Activated CD8-positive, alpha-beta T cell treated with anti-CD3 and anti-CD28 coated beads, Interleukin-2, amount 10 ng/mL, durations not matched to agents 7 days and 5 days (primary cell): ENCODE measurements at places on chromosomes 1 and 21.

DNA sequence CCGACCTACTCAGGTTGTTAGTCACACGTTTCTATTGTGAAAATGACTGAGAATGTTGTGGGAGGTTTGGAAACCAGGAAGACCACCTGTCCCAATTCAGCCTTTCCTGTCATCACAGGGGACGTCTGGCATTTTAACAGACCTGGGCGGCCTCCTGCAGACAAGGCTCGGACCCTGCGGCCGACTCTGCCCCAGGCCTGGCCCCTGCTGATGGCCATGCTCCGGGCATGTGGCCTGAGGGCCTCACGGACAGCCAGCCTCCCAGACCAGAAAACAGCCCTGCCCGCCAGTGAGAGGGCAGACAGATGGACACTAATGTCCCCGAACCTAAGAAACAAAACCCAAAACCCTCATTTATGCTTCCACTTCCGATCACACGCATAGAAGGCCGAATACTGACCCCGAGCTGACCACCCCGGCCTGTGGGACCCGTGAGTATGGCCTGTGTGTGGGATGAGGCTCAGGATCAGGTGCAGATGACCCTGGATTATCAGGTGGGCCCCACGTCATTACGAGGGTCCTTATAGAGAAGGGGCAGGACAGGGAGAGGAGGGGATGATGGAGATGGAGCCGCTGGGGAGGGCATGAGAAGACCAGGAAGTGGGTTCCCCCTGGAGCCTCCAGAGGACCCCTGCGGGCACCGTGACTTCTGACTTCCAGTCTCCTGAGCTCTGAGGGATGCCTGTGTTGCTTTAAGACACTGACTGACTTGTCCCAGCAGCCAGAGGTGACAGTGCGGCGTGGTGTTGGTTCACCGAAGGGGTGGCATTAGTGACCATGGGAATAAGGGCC lies 9.6 kb downstream of the COL18A1 start:
- DNase-seq, result no peak

- DNase-seq, result no peak
Measured at GRCh38 chr1:36764798-36765197, 269.5 kb downstream of the GRIK3 start.

DNA sequence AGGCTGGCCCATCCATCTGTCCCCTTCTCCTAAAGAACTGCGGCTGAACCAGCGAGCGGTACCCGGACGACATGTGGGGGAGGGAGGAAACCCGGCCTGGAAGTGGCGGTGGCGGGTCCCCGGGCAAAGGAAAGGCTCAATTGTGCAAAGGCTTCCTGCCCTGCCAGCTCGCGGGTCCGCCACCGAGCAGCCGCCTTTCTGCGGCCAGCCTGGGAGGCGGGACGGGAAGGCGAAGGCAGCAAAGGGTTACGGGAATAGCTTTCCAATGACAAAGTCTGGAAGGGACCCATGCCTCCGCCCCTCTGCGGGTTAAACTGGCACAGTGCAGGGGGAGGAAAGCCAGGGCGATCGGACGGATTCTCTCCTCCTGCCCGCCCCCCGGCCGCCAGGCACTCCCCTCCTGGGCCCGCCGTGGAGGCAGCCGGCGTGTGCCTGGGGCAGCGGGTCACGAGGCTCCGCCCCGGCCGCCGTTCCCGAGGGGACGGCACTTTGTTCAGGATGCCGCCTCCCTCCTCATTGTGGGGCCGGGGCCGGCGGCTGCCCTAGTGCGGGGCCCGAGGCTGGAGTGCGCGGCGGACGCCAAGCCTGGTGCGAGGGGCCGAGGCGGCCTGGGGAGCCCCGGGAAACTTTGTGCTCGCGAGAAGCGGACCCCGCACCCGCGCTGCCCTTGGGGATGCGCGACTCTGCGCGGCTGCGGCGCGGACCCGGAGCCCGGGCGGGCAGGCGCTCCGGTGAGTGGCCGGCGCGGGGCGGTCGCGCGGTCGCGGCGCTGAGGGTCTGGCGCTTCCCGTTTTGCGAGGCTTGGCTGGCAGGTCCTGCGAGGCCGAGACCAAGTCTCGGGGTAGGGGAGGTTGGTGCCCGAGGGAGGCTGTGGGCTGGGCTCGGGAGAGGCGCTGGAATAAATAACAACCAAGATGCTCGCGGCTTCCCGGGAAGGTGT lies at the start of gene NAV1:
TSS of gene NAV1 (plus strand) at position 516 of the 940 bp plus-strand sequence. CDS start 83,758 bp downstream, outside the sequence.
- DNase-seq, result no peak

DNA sequence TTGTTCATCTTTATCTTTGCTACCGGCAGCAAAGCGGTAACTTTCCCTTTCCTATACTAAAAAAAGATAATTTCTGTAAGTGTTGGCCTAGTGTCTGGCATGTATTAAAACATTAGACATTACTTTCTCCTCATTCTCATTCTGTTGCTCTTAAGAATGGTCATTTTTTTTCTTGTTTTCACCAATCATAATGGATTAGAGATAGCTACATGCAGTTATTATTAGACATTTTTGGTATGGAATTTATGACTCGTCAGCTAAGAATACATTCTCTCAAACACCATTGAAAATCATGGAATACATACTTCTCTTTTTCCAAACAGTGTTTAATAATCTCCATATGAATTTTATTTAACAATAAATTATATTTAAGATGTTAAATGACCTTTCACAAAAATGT lies 1154.6 kb downstream of the BRINP3 start:
- no peak for DNase-seq

DNA sequence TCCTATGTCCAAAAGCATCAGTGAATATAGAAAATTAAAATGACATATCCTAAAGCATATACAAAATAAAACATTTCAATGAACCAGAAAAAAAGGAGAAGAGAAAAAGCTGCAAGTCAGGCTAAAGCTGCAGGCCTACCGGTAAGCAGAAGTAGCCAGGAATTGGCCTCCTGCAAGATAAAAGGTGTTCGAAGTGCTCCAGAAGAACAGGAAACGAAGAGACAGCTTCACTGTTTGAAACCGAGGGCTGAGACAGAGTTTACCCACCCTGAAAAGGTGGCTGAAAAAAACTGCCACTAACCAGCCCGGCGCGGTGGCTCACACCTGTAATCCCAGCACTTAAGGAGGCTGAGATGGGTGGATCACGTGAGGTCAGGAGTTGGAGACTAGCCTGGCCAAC lies 37.4 kb downstream of the NSL1 start:
- no peak for DNase-seq

DNA sequence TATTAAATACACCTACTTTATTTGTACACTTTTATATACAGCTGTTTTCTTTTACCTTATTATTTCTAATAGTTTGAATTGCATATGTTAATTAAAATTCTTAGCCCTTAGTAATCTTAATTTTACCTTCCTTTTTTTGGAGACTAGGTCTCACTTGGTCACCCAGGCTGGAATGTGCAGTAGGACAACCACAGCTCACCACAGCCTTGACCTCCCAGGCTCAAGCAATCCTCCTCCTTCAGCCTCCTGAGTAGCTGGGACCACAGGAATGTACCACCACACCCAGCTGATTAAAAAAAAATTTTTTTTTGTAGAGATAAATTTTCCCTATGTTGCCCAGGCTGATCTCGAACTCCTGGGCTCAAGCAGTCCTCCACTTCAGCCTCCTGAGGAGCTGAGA lies 15.0 kb upstream of the SDC3 start:
- no peak for DNase-seq

DNA sequence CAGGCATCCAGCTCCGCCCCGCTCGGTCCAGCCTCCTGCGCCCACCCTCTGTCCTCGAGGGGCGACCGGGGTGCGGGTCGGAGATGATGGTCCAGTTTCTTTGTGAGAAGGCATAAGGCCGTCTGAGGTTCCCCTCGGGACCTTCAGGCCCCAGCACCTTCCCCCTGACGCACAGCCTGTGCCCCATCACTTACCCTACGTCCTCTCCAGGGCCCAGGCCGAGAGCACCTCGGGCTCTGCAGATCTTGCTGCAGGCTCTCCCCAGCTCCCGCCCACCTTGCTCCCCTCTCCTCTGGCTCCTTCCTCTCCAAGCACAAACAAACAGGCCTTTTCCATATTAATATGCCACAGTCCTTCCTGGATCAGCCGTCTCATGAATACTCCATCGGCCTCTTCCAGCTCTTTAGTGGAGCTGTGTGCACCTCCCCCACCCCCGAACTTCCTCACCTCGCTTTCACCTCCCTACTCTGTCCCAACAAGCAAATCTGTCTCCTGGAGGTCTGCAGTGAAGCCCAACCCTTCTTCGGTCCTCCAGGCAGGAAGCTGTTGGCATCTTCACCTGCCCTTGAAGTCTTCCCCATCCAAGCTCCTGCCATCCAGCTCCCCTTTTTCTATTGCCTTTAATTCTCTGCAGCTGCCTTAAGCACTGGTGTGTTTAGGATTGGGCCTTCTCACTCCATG lies 448 bp upstream of the COL9A2 start:
- DNase-seq, result no peak

DNA sequence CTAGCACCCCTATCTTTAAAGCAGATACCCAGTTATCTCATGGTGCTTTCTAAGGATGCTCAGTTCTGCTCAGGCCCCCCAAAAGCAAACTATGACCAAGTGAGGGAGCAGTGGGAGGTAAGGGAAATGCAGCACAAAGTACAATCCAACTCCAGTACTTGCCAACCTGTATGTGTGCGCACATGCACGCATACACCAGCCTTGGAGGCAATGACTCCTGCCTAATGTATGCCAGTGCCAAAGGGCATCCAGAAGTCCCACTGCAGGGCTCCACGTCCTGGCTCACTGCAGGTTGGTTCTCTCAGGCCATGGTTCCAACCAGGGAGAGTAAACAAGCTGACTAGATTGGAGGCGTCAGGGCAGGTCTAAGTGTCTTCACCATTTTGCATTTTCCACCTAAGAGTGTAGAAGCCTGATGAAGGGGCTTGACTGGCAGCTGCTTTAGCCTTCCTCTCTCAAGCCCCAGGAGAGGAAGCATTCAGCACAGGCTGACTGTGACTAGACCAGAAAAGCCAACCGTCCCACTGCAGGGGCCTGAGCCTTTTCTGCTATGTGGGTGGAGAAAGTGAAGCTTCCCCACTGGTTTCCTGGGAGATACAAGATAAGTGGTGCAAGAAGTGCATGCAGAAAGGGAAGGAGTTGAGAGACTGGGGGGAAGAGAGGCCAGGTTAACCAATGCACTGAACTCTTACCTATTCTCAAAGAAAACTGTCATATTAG lies 7.7 kb downstream of the AMIGO1 start:
- DNase-seq, result peak; percentile 49

DNA sequence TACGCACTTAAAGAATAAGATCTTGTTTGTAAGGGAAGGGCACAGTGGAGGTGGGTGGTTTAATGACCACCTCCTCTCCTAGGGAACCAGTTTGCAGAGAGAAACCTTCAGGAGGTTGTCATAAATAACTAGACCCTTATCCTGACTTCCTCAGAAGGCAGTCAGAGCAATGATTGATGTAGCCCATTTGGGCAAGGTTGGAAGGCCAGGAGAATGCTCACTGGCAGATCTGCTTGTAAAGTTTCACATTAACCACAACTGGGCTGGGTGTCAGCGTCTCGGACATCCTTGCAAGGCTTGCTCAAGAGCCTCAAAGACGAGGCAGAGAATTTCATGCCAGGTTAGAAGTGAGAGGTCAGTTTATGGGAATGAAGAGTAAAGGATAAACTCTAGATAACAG lies 87.6 kb upstream of the TRABD2B start:
- no peak for DNase-seq

- DNase-seq, result no peak
Measured at GRCh38 chr1:244601336-244601735, 51.6 kb upstream of the DESI2 start.

DNA sequence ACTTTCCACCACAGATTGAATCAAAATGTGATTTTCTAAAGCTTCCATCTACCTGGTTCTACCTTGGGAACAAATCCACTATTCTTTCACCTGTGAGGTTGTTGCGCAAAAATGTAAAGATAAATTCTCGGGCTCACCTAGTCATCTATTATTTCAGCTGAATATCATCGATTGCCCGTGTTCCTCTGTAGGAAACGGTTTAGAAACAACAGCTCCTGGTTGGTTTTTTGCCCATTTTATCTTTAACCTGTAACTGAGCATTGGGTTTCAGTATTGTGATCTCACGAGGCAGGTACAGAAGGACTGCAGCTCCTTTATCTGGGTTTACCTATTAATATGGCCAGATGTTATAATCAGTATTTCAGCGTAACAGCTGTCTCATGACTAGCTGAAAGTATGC lies 52.9 kb upstream of the LRRC8C start:
- no peak for DNase-seq

- DNase-seq, result peak; percentile 66
Measured at GRCh38 chr1:205325334-205325884, 3.9 kb upstream of the NUAK2 start.

DNA sequence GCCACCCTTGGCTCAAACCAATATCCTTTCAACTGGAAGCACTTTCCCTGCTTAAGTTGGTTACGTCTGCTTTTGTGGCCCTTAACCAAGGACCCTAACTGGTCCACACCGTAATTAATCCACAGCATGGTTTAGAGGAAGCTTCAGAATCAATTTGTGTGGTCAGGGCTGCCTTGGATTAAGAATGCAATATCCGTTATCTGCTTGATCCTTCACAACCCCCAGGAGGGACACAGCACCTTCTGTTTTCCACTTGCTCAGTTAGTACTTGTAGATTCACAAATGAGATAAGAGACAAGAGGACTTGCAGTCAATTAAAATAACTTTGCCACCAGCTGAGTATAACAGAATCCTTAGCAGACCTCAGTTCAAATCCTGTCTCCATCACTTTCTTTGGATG lies 56.9 kb upstream of the LRP8 start:
- no peak for DNase-seq

- no peak for DNase-seq
Measured at GRCh38 chr1:14909920-14910460, 243.6 kb upstream of the TMEM51 start.

DNA sequence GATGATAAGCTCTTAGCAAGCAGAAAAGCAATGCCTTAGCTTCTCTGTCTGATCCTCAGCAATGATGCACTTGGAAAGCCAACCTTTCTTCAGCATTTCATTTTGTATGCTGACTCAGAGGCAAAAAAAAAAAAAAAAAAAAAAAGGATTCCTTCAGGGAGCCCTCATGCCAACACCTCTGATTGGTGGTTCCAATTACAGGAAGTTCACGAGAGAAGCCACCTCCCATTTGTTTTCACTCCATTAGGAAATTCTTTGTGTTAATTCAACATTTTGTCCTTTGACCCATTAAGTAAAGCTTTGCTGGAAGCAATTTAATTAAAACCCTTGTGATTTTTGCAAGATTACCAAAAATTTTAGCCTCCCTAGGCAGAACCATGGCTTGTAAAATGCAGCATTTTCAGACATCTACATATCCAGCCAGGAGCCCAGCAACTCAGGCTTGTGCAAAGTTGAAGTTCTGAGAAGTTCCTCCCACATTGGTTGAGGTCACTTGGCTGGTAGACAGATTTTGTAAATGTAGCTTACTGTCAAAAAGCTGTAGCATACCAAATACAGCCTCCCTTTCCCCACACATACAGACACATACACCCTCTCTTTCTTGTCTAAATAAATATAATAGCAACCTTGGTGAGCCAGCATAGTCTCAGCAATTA lies 27.1 kb upstream of the VTCN1 start:
- DNase-seq, result no peak

- no peak for DNase-seq
Measured at GRCh38 chr1:35576061-35576765, 3.1 kb downstream of the TFAP2E start.

GRCh38 chr1:118627435-118627834 lies 360.7 kb downstream of the TBX15 start:
- no peak for DNase-seq

GRCh38 chr1:69401879-69402278 lies 165.8 kb upstream of the LRRC7 start:
- no peak for DNase-seq
